ENCODE measurements at places on chromosomes 5 and 9.

GRCh38 chr9:115945009-115945431 lies 208.6 kb upstream of the PAPPA start:
- no peak for DNase-seq

DNA sequence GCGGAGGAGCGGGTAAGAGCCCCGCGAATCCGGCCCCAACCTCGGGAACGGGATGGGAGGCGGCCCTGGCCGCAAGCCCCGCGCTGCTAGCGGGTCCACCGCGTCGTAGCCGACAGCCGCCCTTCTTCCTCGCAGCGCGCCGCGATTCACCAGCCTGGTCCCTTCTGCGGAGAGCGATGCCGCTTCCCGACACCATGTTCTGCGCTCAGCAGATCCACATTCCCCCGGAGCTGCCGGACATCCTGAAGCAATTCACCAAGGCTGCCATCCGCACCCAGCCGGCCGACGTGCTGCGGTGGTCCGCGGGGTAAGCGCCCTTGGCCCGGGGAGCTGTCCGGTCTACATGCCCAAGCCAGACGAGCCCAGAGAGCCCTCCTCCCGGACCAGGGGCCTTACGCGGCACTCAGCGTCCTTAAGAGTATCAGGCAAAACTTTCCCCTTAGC lies 335 bp downstream of the ROPN1L start:
- no peak for DNase-seq

- DNase-seq = no peak
Measured at GRCh38 chr5:29990681-29991080, 1202.8 kb upstream of the CDH6 start.

- DNase-seq = no peak
Measured at GRCh38 chr5:38648703-38649291, 92.4 kb upstream of the LIFR start.

DNA sequence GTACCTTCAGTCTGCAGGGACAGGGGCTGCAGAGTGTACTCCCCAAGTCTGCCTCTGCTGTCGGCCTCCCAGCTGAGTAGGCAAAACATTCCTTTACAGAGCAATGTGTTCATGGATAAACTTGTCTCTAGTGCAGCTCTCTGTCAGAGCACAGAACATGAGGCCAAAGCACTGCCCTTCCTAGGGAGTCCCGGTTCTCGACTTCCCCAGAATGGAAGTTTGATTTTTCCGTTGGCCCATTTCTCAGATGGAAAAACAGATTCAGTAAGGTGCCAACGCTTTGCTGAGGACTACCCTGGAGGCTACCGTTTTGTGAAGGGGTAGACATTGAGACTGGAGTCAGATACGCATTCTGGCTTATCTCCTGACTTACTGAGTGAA lies 422 bp upstream of the TRIM32 start:
- no peak for DNase-seq

DNA sequence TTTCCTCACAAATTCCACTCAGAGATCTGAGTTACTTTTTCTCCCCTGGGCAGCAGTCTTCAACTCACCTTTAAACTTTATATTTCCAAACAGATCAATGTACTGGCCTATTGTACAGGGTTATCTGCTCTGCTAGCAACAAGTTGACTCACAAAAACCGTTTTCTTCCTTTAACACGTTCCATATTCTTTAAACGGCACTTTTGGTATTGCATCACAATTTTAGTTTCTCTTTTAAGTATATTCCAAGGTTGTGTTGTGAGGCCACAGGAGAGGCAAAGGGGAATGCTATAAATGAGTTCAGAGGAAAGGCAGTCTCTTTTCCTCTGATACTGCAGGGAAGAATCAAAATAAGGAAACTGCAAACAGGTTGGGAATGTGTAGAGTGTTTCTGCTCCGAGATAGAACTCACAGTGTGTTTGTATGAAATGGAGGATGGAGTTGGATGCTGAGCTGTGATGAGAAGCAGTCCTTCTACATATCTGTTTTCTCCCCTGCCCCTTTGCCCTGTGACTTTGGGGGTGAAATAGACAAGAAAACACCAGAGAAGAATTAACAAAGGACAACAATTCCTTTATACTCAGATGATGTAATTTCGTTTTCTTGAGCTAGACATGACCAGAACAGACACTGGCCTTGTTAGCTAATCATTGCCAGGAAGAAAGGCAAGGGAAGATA lies 9.9 kb upstream of the ALDOB start:
- DNase-seq = no peak

DNA sequence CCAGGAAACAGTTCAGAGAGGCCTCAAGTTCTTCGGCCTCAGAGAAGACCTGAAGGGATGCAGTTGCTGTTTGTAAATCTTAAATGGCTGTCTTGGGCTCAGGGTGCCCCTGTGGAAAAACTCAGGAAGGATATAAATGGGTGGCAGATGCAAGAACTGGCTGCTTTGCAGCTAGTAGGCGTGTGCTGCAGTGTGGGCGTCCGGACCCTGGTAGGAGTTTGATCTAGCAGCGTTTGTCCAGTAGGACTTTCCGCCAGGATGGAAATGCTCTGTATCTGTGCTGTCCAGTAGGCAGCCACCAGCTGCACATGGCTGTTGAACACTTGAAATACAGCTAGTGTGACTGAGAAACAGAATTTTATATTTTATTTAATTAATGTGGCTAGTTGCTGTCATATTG lies 7.7 kb downstream of the CDX1 start:
- DNase-seq = no peak
